ENCODE measurements at places on chromosomes 5 and 9.

DNA sequence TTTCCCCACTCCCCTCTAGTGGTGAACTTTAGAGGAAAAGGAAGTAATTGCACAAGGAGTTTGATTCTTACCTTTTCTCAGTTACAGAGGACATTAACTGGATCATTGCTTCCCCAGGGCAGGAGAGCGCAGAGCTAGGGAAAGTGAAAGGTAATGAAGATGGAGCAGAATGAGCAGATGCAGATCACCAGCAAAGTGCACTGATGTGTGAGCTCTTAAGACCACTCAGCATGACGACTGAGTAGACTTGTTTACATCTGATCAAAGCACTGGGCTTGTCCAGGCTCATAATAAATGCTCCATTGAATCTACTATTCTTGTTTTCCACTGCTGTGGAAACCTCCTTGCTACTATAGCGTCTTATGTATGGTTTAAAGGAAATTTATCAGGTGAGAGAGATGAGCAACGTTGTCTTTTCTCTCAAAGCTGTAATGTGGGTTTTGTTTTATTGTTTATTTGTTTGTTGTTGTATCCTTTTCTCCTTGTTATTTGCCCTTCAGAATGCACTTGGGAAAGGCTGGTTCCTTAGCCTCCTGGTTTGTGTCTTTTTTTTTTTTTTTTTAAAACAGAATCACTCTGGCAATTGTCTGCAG, 25.3 kb downstream of the SLC22A5 start:
- DNase-seq: no peak

DNA sequence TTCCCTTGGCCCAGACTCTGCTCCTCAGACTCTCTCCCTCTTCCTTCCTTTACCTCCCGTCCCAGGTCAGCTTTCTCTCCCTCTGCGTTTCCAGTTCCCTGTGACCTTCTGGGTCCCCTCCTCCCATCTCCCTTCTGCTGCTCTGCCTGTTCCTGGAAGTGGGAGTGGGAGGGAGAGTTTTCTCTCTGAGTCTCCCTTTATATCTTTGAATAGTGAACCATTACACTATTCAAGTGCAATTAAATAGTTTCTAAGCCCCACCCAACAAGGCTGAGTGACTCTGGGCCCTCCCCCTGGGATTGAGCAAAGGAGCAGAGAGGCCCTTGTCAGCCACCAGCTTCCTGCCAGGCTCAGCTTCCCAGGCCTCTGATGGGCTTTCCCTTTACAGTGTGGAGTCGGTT, 34.8 kb downstream of the THBS4 start:
- no peak for DNase-seq

DNA sequence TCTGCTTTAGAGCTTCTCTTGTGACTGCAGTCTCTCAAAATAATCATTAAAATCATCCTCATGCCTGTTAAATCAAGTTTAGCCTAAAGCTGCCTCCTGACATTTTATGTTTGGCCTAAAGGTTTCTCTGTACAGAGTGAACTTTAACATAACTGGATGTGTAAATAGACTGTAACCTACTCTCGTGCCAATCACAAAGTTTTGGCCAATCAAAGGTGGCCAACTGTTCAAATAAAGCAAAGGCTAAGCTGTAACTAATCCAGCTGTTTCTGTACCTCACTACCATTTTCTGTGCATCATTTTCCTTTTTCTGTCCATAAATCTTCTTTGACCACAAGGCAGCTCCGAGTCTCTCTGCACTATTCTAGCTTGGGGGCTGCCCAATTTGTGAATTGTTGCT, 86.2 kb downstream of the GCNT1 start:
- no peak for DNase-seq

DNA sequence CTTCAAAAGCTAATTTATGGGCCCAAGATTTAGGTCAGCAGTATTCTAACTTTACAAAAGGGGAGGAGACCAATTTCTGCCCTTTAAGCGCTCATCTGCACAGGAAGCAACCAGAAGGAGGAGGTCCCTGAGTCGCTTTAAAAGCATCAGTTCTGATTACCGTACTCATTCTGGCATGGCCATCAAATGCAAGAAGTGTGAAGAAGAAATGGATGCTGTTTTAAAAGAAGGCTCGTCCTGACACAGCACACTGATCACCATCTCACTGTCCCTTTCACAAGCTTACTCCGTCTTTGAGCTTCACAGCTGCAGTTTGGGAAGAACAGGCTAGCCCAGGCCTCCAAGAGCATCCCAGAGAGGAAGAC, 17.5 kb downstream of the ZNF608 start:
- no peak for DNase-seq

DNA sequence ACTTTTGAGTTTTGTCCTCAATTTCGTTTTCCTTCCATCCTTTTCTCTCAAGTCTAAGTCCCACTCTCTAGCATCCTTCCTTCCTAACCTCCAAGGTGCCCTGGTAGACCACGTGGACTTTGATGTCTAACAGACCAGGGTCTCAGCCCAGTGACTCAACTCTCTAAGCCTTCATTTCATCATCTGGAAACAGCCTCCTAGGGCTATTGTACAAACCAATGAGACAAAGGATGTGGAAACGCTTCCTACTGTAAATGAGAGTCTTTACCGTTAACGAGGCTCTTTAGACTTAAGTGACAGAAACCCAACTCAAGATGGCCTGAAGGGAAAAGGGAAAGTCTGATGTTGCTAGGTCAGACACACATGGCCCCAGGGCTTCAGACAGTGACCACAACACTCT, 49.2 kb upstream of the CPLX2 start:
- no peak for DNase-seq

GRCh38 chr5:125829349-125829748, 593.9 kb upstream of the GRAMD2B start:
- no peak for DNase-seq

GRCh38 chr9:84285381-84285780, 55.2 kb downstream of the SLC28A3 start:
- DNase-seq: no peak

DNA sequence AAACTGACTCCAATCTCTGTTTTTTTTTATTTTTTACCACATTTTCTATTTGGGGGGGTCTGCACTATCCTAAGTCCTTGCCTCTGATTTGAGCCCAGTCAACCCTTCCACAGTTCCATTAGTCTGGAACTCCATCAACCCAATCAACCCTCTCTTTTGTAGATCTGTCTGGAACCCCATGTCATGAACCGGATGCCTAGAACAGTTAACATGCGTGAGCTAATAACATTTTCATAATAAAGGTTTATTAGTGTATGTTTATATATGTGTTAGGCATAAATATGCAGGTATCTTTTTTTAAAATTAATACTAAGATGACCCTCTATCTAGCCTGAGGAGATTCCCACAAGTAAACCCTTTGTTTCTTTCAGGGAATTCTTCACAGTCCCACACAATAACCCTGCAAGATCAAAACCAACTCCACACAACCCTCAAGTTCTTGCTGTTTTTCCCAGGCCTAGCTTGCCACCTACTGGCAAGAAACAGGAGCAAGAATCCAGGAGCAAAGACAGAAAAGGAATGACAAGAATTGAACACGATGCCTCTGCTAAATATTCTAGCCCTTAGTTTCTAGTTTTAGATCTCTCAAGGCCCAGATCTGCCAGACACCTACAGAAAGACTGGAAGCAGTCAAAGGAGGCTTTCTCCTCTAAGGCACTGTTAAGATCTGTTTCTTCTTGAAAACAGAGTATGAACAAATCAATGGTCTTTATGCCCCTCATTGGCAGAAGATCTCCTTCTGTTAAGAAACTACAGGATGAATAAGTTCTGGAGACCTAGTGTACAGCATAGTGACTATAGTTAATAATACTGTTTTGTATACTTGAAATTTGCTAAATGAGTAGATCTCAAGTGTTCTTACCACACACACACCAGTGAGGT, 100.4 kb downstream of the TRIM36 start:
- DNase-seq: no peak

DNA sequence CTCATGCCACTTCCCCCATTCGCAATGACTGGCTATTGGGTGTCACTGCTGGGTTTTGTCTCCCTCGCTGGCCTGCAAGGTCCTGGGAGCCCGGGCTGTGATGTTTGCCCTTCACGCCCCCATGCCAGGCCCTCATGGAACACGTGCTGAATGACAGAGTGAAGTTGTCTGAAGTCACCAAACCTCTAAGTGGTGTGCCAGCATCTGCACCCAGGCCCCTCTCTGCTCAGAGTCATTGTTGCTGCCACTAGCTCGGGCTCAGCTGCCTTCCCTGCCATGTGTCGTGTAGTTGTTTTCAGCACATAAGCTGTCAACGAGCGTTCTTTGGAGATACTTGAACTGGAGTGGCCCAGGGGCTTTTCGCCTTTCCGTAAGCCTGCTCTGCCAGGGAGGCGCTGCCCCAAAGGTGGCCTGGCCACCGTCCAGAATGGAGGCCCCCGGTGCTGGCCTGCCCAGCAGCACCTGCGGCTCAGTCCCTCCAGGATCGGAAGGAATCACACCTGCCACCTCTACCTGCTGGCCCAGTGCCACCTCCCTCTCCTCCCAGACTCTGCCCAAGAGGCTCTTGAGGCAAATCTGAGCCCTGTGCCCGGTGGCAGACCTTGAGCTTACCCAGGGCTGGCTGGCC, 250.1 kb downstream of the PBX3 start:
- DNase-seq: no peak

- no peak for DNase-seq
Observed at GRCh38 chr5:138543730-138544104, 681 bp upstream of the ETF1 start.

DNA sequence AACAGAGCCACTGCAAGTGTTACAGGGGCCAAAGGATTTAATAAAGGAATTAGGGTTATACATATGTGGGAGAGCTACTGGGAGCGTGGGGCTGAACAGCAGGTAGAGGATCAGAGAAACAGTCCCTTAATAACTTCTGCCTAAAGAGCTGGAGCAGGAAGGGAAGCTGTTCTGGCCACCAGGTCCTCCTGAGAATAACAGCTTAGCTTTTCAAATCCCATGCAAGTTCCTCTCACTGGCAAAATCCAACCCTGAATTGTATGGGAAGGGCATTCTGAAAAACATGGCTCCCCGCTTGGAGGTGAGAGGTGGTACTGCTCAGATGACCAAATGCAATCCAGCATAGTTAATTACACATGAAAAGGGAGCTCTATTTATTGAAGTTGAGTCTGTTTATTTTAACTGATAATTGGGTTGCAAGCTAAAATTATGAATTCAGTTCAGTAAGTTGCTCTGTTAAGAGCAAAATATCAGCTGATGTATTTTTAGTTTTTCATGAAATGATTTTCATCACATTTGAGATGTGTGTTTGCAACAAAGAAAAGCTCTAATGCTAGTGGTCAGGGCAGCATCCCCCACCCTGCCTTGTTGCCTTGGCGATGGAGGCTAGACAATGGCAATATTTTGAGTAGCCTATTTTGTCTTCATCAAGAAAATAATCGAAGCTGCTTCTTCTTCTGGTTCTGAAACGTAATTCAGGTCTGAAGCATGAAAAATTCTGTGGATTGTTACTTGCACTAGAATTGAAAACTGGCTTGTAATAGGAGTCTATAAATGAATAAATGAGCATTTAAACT, 58.4 kb upstream of the SH3GL2 start:
- DNase-seq: no peak

- no peak for DNase-seq
Observed at GRCh38 chr5:16897284-16897704, 38.8 kb downstream of the MYO10 start.

- DNase-seq: no peak
Observed at GRCh38 chr9:120873512-120873911, 3.5 kb downstream of the PHF19 start.

- DNase-seq: no peak
Observed at GRCh38 chr9:99361817-99362216, 139.7 kb downstream of the SEC61B start.

- no peak for DNase-seq
Observed at GRCh38 chr5:122896598-122897282, 51.3 kb downstream of the SNX24 start.

DNA sequence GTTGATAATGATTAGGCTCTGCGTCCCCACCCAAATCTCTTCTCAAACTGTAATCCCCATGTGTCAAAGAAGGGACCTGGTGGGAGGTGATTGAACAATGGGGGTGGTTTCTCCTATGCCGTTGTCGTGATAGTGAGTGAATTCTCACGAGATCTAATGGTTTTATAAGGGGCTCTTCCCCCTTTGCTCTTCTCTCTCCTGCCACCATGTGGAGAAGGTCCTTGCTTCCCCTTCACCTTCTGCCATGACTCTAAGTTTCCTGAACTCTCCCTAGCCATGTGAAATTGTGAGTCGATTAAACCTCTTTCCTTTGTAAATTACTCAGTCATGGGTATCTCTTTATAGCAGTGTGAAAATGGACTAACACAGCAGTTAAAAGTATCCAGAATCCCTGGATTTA, 715.2 kb upstream of the DMAC1 start:
- DNase-seq: no peak
